Activated naive CD4-positive, alpha-beta T cell treated with anti-CD3 and anti-CD28 coated beads for 36 hours (primary cell): ENCODE measurements at places on chromosomes 5 and 9. TPM values are rescaled to one million over a fixed set of nuclear protein-coding genes. Genes with fewer than 3 reads are reported as not detected.

The VCAN gene
- not detected for total RNA-seq

DNA sequence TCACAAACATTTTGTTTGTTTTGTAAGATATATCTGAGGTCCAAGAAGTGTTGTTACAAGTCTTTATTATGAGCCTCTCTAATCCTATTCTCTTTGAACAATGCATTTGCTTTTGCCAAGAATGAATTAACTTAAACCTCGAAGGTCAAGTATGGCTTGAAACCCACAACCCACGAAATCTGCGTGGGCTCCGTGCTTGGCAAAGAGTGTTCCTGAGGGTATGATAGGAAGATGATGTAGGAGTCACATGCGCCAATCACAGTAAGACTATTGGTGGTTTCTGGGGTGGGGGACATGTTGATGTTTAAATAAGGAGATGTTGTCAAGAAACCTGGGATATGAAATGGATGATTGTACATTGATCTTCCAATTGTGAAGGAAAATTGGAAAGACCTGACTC, 330.8 kb upstream of the RFX3 start:
- no peaks in the 10 kb centered on the region for H3K4me1 ChIP-seq
- no peak overlapping the region for H3K27ac ChIP-seq
- no peaks in the 10 kb centered on the region for H3K27me3 ChIP-seq
- H3K36me3 ChIP-seq, result peaks cover 2% of the 10 kb centered on the region
- no peak for DNase-seq

- H3K4me3 ChIP-seq, result no peak overlapping the region
- H3K4me1 ChIP-seq, result no peaks in the 10 kb centered on the region
- H3K27me3 ChIP-seq, result no peaks in the 10 kb centered on the region
- no peaks in the 10 kb centered on the region for H3K36me3 ChIP-seq
Observed at GRCh38 chr5:8765886-8766285, 780.0 kb downstream of the SEMA5A start.

The ZNF883 gene
- total RNA-seq, result 0.44 TPM

DNA sequence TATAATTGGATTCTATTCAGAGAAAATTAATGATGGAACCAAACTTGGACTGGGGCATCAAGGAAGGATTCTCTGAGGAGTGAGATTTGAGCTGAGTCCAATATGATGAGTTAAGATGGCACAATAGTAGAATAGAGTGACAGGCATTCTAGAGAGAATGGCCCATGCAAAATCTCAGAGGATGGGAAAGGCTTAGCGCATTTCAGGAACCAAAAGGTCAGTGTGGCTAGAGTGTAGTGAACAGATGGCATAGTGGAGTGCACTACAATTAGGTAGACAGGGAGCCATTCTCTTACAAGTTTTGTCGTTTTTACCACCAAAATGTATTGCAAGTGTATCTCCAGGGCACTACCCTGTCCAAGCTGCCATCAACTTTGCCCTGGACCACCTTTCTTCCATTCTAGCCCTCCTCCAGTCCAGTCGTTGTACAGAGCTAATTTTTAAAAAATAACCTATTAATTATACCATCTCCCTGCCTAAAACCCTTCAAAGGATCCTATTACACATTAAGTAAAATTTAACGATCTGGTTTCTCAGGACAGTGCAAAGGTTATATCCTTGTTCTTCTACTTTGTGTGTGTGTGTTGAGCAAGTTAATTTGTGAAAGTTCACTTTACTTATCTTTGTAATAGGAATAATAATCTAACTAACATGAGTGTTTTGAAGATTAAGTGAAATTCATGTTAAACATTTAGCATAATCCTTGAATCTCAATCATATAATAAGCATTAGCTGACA, 211.7 kb downstream of the COMMD10 start:
- H3K27me3 ChIP-seq, result no peaks in the 10 kb centered on the region
- H3K36me3 ChIP-seq, result peaks cover 62% of the 10 kb centered on the region
- H3K4me3 ChIP-seq, result no peak overlapping the region
- no peaks in the 10 kb centered on the region for H3K4me1 ChIP-seq
- H3K27ac ChIP-seq, result no peak overlapping the region

DNA sequence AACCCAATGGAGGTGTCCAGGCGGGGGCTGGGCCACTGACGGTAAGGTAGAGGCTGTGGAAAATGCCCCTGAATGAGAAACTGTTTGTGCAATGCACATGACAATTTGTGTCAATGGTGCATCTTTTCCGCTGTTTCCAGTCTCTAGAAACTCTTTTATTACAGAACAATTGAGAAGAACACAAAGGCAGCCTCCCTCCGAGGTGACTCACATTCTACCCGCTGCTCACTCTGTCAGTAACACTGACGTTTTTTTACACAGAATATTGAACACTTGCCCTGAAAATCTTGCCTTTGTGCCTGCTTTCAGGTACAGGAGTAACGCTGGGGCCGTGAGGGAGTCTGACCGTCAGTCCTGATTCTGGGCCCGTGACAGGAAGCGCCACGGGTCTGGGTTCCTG, 11.7 kb upstream of the TENT4A start:
- no peak overlapping the region for H3K4me3 ChIP-seq
- DNase-seq, result no peak
- H3K4me1 ChIP-seq, result no peaks in the 10 kb centered on the region
- peaks cover 24% of the 10 kb centered on the region for H3K27me3 ChIP-seq
- no peak overlapping the region for H3K27ac ChIP-seq

GRCh38 chr9:130667120-130667435, 2.7 kb downstream of the PRDM12 start:
- no peak overlapping the region for H3K27ac ChIP-seq
- DNase-seq, result no peak
- peaks cover 50% of the 10 kb centered on the region for H3K27me3 ChIP-seq
- H3K36me3 ChIP-seq, result no peaks in the 10 kb centered on the region

- H3K27me3 ChIP-seq, result no peaks in the 10 kb centered on the region
- H3K36me3 ChIP-seq, result no peaks in the 10 kb centered on the region
- DNase-seq, result no peak
- H3K4me3 ChIP-seq, result no peak overlapping the region
Observed at GRCh38 chr5:67233075-67233474, 36.5 kb upstream of the CD180 start.

GRCh38 chr5:173590436-173591055, 25.9 kb downstream of the BOD1 start:
- no peak overlapping the region for H3K4me3 ChIP-seq
- no peak for DNase-seq
- peaks cover 31% of the 10 kb centered on the region for H3K36me3 ChIP-seq
- no peaks in the 10 kb centered on the region for H3K27me3 ChIP-seq
- H3K27ac ChIP-seq, result no peak overlapping the region
- no peaks in the 10 kb centered on the region for H3K4me1 ChIP-seq

DNA sequence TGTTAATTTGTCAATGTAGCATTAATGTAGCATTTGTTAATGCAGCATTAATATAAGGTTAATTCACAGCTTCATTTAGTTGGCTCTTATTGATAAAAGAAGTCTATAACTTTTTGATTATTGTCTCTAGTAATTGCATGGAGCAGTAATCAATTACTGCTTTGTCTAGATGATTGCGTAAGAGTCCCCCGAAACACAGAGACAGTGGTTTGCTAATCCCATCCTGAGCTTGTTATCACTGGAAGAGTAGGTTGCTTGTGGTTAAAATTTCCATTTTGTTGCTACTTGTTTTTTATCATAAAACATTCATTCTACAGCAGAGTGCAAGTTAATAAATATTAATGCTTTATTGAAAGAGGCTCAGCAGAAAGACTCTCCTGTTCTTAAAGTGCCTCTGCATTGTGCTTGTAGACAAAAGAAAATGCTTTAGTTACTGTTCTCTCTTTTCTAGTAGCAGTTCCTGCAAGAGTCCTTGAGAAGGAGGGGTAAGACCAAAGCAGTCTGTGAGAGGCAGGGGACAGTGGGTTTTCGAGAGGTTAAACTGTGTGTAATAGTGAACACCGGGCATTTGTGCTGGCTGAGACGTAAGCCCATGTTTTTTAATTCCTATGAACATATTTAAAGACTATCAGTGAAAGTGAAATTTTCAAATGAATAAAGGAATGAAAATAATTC, 291.7 kb downstream of the TRPM3 start:
- H3K36me3 ChIP-seq, result no peaks in the 10 kb centered on the region
- H3K27me3 ChIP-seq, result peaks cover 7% of the 10 kb centered on the region
- H3K27ac ChIP-seq, result no peak overlapping the region
- no peak for DNase-seq

DNA sequence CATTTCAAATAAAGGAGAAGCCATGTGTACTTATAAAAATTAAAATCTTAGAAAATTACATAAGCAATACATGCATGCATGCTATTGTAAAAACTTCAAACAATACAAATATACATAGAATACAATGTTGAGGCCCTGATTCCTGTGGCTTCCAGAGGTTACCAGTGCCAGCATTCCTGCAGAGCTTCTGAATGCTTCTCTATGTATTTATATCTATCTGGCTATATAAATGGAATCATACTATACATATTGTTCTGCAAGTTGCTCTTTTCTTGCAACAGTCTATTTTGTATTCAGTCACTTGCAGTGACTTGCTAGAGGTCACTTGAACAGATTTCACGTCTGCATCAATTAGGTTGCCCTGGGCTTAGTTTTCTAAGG, 3.2 kb upstream of the IL12B start:
- H3K27ac ChIP-seq, result no peak overlapping the region
- H3K27me3 ChIP-seq, result no peaks in the 10 kb centered on the region
- peaks cover 33% of the 10 kb centered on the region for H3K4me1 ChIP-seq
- no peaks in the 10 kb centered on the region for H3K36me3 ChIP-seq
- DNase-seq, result no peak
- no peak overlapping the region for H3K4me3 ChIP-seq

DNA sequence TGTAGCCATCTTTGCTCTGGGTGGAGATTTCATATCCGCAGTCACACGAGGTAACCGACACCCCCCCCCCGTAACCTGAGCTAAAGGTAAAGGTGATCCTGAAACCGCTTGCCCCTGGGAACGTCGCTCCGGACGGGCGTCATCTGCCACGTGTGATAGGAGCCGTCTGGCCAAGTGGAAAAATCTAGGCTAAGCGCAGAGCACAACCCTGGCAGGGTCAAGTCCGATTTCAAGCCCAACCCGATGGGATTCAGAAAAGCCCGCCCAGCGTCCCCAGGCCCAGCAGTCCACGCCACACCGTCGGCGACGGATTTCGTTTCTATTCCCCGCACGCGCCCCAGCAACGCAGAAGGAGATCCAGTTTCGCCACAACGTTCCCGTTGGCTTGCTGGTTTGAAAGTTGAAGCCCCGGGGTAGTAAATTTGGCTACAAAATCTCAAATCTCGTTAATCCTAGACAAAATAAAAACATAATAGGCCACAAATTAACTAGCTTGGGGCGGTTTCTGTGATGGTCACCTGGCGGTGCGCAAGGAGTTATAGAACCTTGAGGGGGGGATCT, 32.4 kb upstream of the NFIB start:
- peaks cover 10% of the 10 kb centered on the region for H3K4me1 ChIP-seq
- peaks cover 66% of the 10 kb centered on the region for H3K27me3 ChIP-seq
- DNase-seq, result no peak
- no peak overlapping the region for H3K27ac ChIP-seq
- H3K36me3 ChIP-seq, result no peaks in the 10 kb centered on the region
- no peak overlapping the region for H3K4me3 ChIP-seq

GRCh38 chr9:109119439-109120203, at the start of gene TMEM245:
Gene TMEM245 (minus strand): TSS chr9:109119947. CDS start chr9:109119913, 34 bp downstream.
- H3K4me3 ChIP-seq, result peak within 1 kb of the TSS; percentile 90
- H3K27me3 ChIP-seq, result no peaks in the 10 kb centered on the region
- peak within 1 kb of the TSS; percentile 78 for H3K27ac ChIP-seq
- H3K36me3 ChIP-seq, result peaks cover 7% of the 10 kb centered on the region
- peak; percentile 97 for DNase-seq
- H3K4me1 ChIP-seq, result peaks cover 40% of the 10 kb centered on the region

GRCh38 chr5:24765219-24765618, 120.4 kb upstream of the CDH10 start:
- H3K27me3 ChIP-seq, result no peaks in the 10 kb centered on the region
- no peaks in the 10 kb centered on the region for H3K4me1 ChIP-seq
- no peak overlapping the region for H3K4me3 ChIP-seq
- H3K27ac ChIP-seq, result no peak overlapping the region
- H3K36me3 ChIP-seq, result no peaks in the 10 kb centered on the region

GRCh38 chr5:5979761-5980537, 398.4 kb downstream of the MED10 start:
- H3K4me1 ChIP-seq, result no peaks in the 10 kb centered on the region
- H3K27me3 ChIP-seq, result no peaks in the 10 kb centered on the region
- DNase-seq, result no peak
- H3K4me3 ChIP-seq, result no peak overlapping the region

DNA sequence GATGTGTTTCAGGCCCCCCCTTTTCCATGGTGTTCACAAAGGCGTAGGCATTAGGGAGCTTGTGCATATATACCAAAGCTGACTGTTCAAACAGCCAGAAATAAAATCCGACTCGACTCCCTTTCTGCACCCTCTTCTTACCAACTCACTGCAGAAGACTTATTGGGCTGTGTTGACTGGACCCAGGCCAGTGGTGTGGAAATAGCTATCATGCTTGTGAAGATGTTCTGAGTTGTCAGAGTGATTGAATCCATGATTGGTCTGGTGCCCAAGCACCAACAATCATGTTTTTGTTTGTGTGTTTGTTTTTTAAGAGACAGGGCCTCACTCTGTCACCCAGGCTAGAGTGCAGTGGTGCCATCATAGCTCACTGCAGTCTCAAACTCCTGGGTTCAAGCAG, 21.6 kb downstream of the TJP2 start:
- no peaks in the 10 kb centered on the region for H3K36me3 ChIP-seq
- no peak overlapping the region for H3K27ac ChIP-seq
- H3K4me1 ChIP-seq, result peaks cover 17% of the 10 kb centered on the region
- H3K27me3 ChIP-seq, result no peaks in the 10 kb centered on the region
- DNase-seq, result no peak
- H3K4me3 ChIP-seq, result no peak overlapping the region

The RFK gene
- total RNA-seq, result 4.2 TPM

The S1PR3 gene
- total RNA-seq, result 0.91 TPM
